ENCODE measurements at places on chromosomes 7 and 10.
A peak's percentile ranks its signal among the peaks of the same experiment; 100 is the strongest.

- DNase-seq = no peak
Measured at GRCh38 chr7:132246591-132246990, 329.7 kb downstream of the PLXNA4 start.

- no peak for DNase-seq
Measured at GRCh38 chr10:5978230-5978489, 817 bp upstream of the IL15RA start.

- DNase-seq = no peak
Measured at GRCh38 chr7:39073432-39073831, 95.7 kb downstream of the POU6F2 start.

DNA sequence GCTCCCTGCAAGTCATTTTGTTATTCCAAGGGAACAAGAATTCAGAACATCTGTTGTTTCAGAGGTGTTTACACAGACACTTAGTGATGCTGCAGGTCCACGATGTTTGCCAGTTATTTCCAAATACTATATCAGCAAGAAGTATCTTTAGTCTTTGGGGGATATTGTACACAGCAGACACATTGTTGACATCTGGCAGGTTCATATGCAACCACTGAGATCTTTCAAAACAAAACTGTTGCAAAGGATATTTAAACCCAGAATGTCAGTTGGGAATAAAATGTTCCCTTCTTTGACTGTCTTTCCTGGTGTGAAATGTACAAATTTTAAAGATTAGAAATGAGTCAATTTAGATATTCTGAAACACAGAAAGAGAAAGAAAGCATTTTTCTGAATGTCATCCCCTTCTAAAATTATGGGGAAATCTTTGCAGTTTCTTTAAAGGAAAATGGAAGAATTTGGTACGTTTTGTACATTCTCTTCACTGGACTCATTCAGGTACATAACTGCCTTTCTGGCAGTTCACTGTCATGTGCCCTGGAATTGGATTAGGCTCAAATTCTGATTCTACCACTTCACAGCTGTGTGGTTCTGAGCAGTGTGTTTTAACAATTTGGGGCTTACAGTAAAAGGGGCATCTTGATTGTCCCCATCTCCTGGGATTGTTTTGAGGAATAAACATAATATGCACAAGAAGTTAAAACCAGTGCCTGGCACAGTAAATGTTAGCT lies 40.3 kb upstream of the CELF2 start:
- DNase-seq = no peak

DNA sequence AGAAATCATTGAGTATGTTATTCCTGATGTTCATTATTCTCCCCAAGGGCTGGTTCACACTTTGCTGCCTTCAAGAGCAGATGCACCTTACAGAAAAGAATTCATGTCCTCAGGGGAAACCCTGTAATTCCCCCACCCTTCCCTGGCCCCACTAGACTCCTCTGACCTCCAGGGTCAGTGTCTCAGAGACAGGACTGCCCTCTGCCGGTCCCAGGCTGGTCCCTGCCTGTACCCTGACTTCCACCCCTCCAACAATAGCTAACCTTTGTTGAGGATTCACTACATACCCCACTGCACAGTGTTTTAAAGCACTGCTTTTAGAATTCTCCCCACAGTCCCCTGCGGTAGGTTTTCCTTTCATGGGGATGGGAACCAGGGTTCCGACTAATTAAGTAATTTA lies 4.4 kb upstream of the SEPHS1 start:
- no peak for DNase-seq

GRCh38 chr10:44386546-44387052 lies 1.7 kb upstream of the CXCL12 start:
- DNase-seq = peak; percentile 79

DNA sequence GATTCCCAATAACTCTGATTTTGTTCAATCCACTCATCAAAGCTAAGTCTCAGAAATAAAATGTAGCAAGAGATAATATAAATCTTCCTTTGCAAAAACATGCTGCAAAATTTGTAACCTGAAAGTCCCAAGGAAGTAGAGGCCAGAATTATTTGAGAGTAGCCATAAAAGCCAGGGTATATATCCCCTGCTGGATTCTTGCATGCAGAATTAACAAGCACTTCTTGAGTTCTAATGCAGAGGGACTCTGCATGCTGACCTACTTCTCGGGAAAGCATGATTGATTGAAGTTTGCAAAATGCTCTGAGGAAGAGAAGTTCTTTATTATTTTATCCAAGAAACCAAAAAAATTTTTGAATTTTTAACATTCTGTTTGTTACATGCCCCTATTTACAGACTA lies 121.6 kb downstream of the THSD7A start:
- no peak for DNase-seq

GRCh38 chr7:74690474-74690873 lies 33.0 kb downstream of the GTF2I start:
- DNase-seq = no peak

- no peak for DNase-seq
Measured at GRCh38 chr10:128042131-128042610, 84.1 kb downstream of the MKI67 start.

- DNase-seq = peak; percentile 53
Measured at GRCh38 chr7:120857588-120858573, at the start of gene TSPAN12. Gene TSPAN12, minus strand, starts transcription at chr7:120858144. Its CDS starts 1,381 bp downstream, at chr7:120856763.

DNA sequence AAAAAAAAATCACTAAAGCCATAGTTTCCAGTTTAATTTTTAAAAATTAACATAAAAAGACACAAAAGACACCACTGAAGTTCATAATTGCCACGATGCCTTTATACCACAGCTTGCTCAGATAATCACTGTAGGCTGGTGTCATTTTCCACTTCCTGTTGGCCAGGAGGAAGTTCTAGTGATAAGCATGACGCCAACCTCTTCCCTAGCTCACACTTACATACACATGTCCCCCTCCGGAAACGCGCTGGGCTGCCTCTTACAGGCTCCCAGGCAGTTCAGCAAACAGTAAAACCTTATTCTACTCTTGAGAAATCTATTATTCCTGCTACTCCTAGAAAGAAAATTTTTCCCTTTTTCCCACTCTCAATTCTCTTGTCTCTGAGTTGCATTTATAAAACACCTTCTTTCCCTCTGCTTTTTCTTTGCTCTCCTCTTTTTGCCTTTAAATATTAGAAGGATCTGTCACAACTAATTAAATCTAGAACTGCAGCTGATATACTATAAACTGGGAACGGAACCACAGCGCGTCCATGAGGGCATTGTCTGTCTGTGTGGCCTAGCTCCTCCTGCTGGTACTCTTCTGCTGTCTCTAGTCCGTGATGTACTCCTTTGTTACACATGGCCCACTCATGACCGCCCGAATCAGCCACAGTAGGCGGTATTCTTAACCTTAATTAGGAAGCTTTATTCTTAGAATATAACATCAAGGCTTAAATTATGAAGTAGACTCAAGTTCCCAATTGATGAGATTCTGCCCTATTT lies 664.9 kb downstream of the CNTNAP2 start:
- DNase-seq = no peak

GRCh38 chr10:12975906-12976305 lies 25.6 kb downstream of the CCDC3 start:
- no peak for DNase-seq

GRCh38 chr10:86225103-86225782 lies 141.4 kb downstream of the GRID1 start:
- DNase-seq = no peak

DNA sequence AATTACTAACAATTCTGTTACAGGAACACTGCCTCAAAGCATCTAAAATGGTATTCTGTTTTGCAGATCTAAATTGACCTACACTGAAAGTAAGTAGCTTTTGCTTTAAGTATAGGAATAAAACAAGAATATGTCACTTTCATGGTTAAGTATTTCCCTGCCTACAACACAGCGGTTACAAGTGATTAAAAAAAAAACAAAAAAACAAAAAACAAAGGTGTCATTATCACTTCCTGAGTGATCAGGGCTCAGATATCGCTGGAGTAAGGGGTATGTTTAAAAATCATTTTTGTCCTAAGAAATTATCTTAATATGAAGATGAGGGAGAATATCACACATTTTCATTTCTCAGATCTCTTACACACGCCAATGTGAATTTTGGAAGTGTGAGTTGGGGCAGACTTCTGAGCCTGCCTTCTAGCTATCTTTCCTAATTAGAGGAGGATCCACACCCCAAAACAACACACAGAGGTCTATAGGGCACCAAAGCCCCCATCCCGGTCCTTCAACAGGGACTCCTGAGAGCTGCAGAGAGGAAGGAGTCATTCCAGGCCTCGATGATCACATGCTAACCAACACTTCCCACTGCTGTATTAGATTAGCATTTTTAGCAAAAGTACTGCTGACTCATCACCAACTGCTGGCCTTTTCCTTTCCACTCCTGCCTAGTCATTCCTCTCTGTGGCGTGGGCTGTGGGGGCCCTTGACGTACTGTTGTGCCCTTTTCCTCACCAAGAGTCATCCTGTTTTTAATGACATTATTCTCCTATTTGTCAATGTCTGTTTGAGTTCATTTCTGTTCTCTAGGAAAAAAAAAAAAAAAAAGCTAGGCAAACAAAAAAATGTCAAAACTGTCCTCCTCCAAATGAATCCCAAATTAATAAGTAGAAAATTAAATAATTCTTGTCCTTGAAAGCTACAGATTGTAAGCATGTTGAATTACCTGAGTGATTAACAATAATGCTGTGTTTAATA lies 31.2 kb downstream of the PRTFDC1 start:
- no peak for DNase-seq

DNA sequence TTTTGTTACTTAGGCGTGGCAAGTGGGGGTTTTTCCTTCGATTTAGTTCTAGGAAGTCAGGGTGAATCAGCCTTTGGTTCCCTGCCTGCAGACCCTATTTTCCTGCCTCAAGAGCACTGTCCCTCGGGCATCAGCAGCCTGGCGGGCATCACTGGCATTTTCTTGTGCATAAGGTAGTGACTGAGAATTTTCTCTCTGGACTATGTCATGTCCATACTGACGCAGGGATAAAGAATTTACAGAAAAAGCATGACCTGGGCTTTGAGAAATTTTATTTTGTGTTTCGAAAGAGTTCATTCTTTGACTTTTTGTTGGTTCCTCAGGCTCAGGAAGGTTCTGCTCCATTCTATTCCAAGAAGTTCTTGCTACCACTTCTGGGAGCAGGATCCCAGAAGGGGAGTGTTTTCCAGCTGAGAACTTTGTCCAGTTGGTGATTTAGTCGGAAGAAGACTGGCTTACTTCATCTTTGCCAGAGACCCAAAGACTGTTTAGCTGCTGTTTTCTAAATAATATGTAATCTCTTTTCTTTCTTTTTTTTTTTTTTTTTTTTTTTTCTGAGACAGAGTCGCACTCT lies 213.9 kb upstream of the SH2B2 start:
- DNase-seq = no peak

DNA sequence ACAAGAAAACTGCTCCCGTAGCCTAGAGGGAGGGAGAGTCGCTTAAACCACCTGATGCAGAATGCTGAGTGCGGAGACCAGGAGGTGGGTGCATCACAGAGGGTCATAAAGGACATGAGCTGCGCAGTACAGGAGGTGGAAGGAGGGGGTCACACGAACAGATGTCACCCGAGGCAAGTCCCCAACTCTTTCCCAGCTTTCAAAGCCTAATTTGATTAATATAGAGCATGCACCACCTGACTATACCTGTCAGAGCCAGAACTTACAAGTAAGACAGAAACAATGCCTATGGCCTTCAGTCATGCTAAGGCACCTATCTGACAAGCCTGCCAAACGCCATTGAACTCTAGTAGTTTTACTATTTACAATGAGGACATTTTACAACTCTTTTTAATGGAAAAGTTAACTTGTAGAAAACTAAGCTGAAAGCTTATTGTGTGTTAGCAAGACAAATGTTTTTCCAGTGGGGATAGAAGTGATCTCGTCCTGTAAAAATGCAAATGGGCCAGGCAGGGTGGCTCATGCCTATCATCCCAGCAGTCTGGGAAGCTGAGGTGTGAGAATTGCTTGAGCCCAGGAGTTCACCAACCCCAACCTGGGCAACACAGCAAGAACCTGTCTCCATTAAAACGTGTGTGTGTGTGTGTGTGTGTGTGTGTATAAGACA lies 1.1 kb upstream of the VOPP1 start:
- no peak for DNase-seq

GRCh38 chr7:102463841-102464576 lies 654 bp downstream of the ALKBH4 start:
- no peak for DNase-seq

- no peak for DNase-seq
Measured at GRCh38 chr10:100506596-100507356, 12.9 kb downstream of the SEC31B start.

DNA sequence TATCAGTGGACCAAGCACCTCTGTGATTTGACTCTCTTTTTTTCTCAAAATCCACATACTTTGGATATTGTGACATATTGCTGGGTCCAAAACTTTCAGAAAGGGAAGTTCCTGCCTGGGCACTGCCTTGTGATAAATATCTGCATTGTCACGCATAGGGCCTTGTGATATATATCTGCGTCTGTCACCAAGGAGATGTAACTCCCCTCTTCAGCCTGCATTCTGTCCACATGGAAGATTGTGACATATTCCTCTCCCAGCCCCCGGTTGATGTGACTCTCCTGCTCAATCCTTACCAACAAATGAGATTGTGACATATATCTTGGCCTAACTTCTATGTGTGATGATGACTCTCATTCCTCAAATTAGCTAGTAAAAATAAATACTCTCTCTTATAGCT lies 25.4 kb upstream of the ZNF107 start:
- DNase-seq = no peak

DNA sequence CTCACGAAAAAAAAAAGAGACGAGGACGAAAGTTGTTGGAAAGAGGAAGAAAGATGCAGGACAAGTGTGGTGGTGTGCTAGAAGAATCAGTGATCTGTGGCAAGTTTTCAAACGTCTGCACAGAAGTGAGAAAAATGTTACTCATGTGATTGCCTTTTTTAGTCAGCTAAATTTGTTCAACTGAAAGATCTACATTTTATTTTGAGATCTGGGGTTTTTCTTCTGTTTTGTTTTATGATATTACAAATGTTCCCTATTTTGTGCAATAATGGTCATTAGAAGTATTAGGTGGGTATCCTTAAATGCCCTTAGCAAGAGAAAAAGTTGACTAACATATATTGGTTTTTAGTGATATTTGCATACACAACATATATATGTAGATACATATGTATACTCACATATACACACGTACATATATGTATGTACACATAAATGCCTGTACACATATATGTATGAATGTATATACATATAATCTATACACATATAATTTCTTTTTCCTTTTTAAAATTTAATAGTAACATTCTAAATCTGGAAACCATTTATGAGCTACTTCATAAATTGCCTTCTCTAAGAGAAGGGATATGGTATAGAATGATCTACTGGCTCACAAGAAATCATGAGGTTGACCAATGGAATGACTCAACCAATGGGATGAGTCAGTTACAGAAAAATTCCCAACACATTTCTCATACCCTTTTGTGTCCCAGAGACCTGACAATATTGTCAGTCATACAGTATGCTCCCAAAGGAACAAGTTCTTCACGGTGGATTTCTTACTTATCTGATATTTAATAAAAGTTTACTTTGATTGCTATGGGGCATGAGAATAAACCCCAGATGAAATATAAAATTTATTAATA lies 38.4 kb downstream of the SLC39A12 start:
- peak; percentile 46 for DNase-seq
